Mammary epithelial cell (primary cell): ENCODE measurements at places on chromosomes 7 and 10.

DNA sequence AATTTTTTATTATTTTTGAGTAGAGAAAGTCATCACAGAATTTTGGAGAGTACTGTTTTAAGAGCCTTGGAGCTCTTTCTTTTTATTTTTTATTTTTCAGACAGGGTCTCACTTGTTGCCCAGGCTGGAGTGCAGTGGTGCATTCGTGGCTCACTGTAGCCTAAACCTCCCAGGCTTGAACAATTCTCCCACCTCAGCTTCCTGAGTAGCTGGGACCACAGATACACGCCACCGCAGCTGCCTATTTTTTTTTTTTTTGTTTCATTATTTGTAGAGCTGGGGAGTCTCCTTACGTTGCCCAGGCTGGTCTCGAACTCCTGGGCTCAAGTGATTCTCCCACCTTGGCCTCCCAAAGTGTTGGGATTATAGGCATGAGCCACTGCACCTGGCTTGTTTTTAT, 10.6 kb downstream of the CPA4 start:
- no peak for DNase-seq

DNA sequence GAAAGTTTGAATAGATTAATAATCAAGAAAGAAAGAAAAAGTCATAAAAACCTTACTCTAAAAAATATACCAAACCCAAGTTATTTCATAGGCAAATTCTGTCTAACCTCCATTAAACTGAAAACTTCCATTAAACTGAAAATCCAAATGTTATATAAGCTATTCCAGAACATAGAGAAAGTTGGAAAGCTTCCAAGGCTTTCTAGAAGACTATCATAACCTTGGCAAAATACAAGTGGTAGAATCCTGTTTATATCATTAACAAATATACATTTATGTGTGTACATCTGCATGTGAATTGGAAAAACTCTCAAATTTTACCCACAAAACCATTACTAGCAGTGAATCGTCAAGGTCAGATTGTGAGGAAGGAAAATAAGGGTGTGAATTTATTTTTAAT, 23.9 kb downstream of the TEX36 start:
- no peak for DNase-seq

GRCh38 chr10:123868038-123869019, 23.3 kb downstream of the CPXM2 start:
- DNase-seq: peak; percentile 39

- no peak for DNase-seq
These were observed 417.1 kb downstream of the DNAJB6 start for GRCh38 chr7:157753713-157754415.

DNA sequence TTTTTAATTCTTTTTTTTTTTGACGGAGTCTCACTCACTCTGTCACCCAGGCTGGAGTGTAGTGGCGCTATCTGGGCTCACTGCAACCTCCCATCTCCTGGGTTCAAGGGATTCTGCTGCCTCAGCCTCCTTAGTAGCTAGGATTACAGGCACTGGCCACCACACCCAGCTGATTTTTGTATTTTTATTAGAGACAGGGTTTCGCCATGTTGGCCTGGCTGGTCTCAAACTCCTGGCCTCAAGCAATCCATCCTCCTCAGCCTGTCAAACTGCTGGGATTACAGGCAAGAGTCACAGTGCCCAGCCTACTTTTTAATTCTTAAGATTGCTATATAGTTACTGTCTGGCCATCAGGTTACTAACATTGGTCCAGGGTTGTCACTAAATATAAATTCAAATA, 59.6 kb downstream of the ZNF277 start:
- no peak for DNase-seq

GRCh38 chr7:47300472-47301104, 281.3 kb downstream of the TNS3 start:
- DNase-seq: no peak

DNA sequence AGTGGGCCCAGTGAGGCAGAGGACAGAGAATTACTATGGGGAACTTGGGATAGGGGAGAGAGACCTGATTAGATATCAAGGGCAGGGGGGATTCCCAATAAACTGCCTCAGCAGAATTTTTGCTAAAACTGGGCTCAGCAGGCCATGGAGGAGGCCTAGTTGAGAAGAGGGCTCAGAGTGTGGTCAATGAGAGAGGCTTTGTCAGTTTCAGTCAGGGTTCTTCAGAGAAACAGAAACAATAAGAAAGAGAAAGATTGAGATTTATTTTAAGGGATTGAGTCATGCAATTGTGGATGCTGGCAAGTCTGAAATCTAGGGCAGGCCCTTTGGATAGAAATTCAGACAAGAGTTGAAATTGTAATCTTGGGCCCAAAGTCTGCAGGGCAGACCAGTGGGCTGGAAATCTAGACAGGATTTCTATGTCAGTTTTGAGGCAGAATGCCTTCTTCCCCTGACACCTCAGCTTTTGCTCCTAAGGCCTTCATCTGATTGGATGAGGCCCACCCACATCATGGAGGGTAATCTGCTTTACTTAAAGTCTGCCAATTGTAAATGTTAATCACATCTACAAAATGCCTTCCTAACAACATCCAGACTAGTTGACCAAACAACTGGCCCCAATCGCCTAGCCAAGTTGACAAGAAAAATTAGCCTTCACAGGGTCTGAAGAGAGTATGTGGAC, 33.5 kb upstream of the CCSER2 start:
- no peak for DNase-seq

DNA sequence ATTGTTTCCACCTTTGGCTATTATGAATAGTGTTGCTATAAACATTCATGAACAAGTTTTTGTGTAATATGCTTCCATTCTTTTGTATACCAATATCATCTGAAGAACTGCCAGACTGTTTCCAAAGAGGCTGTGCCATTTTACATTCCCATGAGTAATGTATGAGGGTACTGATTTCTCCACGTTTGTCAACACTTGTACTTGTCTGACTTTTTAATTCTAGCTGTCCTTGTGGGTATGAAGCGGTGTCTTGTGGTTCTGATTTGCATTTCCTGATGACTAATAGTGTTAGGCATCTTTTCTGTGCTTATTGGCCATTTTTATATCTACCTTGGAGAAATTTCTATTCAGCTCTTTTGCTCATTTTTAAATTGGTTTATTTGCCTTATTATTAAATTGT, 52.8 kb downstream of the LSMEM1 start:
- DNase-seq: peak; percentile 14

DNA sequence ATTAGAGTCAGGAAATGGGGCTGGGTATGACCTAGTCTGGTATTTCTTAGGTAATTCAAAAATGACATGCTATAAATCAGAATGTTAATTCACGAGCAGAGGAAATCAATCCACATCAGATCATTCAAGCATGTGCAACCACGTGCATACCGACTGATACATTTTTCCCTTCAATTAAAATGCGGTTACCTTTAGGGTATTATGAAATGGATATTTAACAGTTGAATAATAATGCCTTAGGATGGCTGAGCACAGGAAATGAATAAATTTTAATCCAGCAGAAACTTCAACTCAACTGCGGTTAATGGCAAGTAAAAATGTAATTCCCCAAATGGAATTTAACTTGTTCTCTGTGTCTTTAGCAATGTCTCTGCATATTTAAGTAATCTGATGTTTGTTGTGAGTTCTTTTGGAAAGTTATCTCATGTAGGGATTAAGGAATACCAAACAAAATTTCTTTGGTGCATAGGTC, 9.2 kb downstream of the CPA2 start:
- DNase-seq: peak; percentile 91
